ENCODE measurements at places on chromosomes 3 and 15.

- DNase-seq = peak; percentile 58
These were observed 462.2 kb downstream of the NSUN3 start for GRCh38 chr3:94525043-94525442.

DNA sequence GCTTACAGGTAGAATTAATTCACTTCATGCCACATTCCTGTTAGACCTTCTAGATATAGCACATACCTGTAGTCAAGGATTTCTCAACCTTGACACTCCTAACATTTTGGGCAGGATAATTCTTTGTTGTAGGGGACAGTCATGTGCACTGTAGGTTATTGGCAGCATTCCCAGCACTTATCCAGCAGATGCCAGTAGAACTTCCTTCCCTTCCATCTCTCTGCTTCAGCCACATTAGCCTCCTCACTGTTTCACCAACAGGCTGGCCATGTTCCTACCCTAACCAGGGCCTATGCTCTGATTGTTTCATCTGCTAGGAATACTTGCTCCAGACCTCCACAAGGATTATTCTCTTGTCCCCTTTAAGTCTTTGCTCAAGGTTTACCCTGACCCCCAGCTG lies 68.0 kb upstream of the STAC start:
- no peak for DNase-seq

DNA sequence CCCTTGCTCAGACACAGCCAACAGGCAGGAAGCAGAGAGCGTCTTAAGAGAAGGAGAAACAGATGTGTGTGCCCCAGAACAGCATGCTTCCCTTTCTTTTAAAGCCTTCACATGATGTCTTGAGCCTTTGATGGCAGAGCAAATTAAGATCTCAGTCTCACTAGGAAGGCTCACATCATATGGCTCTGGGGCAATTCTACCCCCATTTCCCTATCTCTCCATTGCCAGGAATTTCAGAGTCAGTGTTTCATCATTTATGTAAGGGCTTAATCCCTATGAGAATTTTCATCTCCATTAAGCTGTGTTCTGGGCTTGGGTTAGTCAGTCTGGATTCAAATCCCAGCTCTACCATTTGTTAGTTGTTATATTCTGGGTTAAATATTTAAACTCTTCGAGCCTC lies 41.4 kb upstream of the GLCE start:
- no peak for DNase-seq

DNA sequence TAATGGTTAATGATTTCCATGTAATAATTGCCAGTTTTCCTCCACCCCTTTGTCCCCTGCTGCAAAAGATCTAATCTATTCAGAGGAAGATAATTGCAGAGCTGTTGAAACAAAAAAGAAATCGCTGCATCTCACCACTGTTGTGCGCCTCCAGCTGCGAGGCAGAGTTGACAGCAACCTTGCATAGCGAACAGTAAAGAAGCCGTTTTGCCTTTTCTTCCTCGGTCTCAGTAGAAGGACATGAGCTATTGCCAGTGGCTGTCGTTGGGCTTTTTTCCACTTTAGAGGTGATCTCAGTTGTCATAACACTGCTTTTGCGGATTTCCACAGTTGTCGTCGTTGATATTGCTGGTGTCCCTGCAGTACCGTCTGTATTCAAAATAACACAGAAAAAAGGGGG lies 314.2 kb downstream of the ZNF385D start:
- no peak for DNase-seq

GRCh38 chr3:144177649-144178048 lies 206.0 kb downstream of the DIPK2A start:
- DNase-seq = no peak

DNA sequence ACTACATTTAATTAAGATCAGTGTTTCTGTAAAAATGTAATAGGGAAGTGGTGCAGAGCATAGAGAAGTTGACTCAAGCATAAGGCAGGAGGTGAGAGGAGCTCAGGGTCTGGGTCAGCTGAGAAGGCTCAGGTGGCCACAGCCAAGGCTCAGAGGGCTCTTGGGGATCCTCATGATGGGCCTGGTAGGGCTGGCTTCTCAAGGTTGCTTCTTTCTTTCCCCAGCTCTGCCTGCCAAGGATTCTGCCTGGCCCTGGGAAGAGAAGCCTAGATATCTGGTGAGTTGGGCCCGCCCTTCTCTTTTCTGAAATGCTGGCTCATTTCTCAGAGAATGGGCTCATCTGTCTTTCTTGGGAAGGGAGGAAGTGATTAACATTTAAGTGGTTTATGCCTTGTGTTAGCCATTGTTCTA lies 6.5 kb downstream of the ZNF589 start:
- no peak for DNase-seq

DNA sequence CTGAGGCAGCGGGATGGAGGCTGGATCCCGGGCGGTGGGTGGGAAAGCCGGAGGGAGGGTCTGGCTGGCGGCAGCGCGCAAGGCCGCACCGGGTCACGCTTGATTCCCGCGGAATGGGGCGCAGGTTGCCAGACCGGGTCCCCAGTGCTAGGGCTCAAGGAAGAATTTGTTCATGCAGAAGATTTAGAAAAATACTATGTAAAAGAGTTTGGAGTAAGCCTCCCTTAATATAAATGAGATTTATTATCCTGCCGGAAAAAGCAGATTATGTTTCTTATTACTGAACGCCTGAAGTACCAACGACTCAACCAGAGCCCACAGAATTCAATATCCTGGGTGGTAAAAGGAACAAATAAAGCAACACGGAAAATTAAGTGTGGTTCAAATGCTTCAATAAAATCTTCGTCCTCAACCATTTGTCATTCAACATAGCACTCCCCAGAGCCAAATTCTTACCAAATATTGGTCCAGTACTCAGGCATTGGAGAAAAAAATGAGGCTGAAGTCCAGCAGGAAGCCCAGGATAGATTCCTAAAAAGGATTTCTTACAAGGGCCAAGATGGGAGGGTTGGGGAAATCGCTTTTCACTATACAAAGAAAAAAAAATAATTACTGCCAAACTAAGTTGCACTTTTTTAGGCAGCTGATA lies 1.2 kb upstream of the ZBTB20 start:
- DNase-seq = no peak

GRCh38 chr3:71447197-71447596 lies 136.3 kb downstream of the FOXP1 start:
- DNase-seq = no peak

DNA sequence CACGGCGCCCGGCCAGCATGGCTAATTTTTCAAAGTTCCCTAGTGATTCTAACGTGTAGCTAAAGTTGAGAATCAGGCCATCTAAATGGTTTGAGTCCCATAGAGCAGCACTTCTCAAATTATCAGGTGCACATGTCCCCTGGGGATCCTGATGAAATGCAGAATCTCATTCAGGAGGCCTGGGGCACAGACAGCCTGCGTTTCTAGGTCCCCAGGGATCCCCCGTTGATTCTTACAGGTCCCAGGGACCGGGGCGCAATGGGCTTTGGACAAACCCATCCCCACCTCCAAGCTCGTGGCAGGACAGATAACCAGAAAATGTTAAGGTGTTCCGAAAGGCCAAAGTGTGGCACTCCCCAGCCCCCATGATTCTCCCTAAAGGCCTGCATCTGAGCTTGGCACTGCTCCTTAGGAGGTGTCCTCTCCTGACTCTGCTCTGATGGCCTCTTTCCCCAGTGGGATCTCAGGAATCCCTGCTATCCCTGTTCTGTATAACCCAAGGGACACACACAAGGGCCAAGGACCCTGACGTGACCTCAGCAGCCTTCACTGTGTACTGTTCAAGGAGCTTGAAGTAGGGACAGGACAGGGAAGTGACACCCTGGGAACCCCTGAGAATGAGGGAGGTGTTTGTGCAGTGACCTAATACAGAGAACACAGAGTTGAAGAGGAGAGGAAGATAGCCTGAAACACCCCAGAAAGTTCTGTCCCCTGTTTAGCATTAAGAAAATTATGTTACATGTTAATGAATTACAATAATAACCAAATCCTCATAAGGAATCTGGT lies 8.0 kb downstream of the LRRK1 start:
- DNase-seq = no peak

DNA sequence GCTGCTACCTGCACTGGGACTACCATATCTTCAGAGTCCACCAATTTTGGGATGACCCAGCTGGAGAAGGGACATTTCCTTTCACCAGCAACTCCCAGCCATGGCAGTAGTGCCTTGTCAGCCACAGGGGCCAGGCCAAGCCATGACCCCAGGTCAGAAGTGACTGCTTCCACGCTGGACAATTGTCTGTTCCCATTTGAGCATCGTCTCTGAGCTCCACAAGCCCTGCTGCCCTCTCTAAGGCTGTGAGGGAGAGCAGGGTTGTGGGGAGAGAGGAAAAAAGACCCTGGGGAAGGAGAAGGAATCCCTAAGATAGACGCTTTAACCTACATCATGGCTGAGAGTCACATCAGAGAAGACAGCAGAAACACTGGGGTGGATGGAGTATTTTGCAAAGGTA lies 7.4 kb upstream of the RARRES1 start:
- DNase-seq = no peak

- no peak for DNase-seq
These were observed 780 bp downstream of the TIPARP start for GRCh38 chr3:156674911-156675829.

GRCh38 chr3:73115806-73116205 lies 54.3 kb downstream of the EBLN2 start:
- no peak for DNase-seq

GRCh38 chr3:111924283-111924682 lies 54.5 kb upstream of the ABHD10 start:
- DNase-seq = no peak

- DNase-seq = peak; percentile 78
These were observed 20.3 kb upstream of the RAD18 start for GRCh38 chr3:8983591-8983990.

GRCh38 chr3:64878362-64878761 lies 190.6 kb upstream of the ADAMTS9 start:
- no peak for DNase-seq

DNA sequence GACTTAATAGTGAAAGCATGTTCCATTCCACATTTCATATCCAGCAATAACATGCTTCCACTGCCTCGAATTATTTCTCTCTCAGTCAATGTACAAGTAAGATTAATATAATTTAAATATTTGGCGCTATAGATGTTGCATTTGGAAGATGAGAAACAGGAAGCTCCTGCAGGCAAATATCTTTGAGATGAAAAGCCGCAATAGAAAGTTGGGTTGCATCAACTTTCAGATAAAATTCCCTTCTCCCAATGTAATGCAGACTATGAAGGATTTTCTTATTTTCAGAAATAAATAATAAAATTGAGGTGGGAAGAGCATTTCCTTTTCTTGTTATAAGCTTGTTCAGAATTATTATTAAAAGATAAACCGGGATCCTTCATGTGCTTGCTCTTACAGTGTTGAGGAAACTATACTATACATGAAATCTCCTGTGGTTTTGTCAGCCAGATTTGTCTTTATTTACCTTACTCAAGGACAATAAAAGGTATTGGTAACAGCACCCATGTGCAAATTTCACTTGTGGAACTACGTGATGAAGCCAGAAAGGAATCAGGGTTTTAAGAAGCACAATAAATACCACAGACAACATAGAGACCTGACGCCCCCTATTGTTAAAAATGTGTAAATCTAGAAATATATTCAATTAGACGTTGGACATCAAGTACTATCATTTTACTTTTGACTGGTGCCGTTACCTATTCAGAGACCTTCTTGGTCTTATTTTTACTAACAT lies 307.0 kb downstream of the ARPP21 start:
- DNase-seq = peak; percentile 4

GRCh38 chr3:149648525-149648924 lies 9.3 kb downstream of the WWTR1 start:
- DNase-seq = no peak

GRCh38 chr3:17770682-17771081 lies 28.3 kb upstream of the TBC1D5 start:
- DNase-seq = no peak

DNA sequence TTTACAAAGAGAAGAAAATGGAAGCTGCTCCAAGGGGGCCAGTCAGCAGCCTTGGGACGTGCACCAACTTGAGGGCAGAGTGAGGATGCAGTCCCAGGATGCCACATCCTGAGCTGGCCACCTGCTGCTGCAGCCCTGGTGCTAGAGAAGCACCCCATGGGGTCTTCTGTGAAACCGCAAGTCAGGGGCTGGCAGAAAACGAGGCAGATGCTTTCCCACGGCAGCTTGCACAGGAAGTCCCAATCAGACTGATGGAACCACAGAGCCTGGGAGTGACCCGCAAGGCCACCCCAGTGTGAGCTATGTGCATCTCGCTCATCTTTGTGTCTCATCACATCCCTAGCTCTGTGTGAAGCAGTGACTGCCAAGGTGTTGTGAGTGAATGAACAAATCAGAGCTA lies 76.5 kb downstream of the NUP210 start:
- DNase-seq = no peak

GRCh38 chr3:150149651-150150051 lies 179.0 kb upstream of the PFN2 start:
- DNase-seq = no peak

DNA sequence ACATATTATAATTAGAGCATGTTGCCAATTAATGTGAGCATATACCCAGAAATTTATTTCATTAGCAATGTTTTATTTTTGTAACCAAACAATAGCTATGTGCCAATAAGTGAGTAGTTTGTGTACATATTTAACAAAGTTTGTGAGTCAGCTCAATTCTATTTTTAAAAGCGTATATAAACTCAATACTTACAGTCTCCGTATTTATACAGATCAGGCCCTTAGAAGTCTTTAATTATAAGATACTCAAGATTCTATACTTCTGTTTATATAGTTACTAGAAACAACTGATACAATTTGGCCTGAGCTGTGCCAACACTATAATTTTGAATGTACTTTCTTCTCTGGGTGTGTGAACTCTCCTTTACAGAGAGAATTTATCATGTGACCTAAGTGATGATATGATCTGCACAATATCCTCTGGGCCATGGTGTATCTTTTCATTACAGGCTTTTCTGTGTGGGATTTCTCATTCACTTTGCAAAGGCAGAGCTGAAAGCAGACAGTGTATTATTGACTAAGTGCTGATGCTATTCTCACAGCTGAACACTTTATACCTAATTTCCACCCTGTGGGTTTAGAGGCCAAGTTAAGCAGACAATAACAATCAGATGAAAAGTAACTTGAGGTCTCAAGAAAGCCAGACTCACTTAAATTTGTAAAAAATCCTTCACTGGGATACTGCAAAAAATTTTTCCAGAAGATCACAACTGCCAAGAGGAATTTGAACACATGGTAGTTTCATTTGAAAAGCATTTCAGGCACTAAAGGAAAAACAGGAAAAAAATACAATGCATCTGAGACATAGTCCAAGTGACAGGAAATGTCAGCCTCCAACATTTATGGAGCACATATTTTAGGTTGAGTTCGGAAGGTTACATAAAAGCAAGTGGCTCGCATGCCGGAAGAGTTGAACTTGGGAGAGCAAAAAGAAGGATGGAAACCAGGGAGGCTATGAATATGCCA lies 277.9 kb upstream of the SEMA6D start:
- DNase-seq = no peak

DNA sequence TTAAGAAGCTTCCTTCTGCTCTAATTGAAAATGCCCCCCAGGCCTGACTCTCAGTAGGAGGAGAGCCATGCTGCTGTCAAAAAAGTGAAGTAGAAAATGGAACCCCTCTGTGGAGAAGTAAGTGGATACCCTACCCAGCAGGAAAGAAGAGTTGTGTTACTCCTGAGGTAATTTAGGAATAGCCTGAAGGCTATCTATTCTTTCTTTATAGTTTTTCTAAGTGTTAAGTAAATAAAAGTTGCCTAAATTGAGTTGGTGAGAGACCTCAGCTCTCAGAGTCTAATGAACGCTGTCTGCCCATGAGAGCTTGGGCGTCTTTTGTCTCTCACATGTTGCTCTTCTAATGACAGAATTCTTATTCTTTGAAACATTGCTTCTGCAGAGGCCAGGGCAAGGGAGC lies 116.2 kb downstream of the NSUN3 start:
- DNase-seq = no peak

- DNase-seq = no peak
These were observed 130.6 kb downstream of the STAG1 start for GRCh38 chr3:136621628-136622027.

- DNase-seq = no peak
These were observed 106.7 kb upstream of the ROBO2 start for GRCh38 chr3:76933245-76933644.
